Activated CD4-positive, alpha-beta T cell treated with anti-CD3 and anti-CD28 coated beads, Interleukin-2, amount 50 U/mL, for 48 hours (primary cell): ENCODE measurements at places on chromosomes 6 and 20.

GRCh38 chr6:79438030-79438429, 99.2 kb downstream of the LCA5 start:
- DNase-seq: no peak

- no peak for DNase-seq
These were observed 351.7 kb downstream of the CDC5L start for GRCh38 chr6:44739181-44739580.

GRCh38 chr6:34157851-34158250, 12.0 kb upstream of the GRM4 start:
- no peak for DNase-seq

- DNase-seq: no peak
These were observed 18.1 kb downstream of the PLEKHG1 start for GRCh38 chr6:150617496-150618460.

GRCh38 chr6:159633196-159633595, 59.8 kb downstream of the SOD2 start:
- no peak for DNase-seq

DNA sequence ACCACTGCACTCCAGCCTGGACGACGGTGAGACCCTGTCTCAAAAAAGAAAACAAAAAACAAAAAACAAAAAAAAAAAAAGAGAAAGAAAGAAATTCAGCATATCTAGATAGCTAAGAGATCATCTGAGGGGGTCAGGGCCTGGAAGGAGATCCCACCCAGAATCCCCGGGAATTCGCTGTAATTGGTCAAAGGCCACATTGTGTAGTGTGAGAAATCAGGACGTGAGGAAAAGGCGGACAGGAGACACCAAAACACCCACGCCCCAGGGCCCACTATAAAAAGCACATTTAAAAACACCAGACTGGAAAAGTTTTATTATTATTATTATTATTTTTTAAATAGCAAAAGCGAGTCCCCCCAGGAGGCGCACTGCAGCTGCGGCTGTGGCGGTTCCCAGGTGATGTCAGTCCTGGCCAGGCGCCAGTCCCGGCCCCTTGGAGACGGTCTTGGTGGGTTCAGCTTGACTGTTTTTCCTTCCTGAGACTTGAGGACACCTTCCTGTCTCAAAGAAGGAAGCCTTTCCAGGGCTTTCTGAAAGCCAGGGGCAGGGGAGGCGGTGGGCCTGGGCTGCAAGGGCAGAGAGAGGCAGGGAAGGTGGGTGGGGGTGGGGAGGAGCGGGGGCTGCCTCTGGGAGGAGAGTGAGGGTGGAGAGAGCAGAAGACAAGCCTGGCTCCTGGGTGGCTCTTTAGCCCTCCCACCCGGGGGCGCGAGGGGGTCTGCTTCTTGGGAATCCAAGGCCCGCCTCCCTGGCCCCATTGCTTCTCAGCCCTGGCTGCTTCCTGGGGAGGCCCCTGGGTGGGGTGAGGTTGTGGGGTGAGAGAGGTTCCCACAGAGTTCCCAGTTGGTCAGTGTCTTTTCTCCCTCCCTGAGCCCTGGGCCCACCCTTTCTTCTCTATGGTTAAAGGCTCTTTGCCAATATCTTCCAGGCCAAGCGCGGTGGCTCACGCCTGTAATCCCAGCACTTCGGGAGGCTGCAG, 14.5 kb downstream of the TCF15 start:
- DNase-seq: no peak

DNA sequence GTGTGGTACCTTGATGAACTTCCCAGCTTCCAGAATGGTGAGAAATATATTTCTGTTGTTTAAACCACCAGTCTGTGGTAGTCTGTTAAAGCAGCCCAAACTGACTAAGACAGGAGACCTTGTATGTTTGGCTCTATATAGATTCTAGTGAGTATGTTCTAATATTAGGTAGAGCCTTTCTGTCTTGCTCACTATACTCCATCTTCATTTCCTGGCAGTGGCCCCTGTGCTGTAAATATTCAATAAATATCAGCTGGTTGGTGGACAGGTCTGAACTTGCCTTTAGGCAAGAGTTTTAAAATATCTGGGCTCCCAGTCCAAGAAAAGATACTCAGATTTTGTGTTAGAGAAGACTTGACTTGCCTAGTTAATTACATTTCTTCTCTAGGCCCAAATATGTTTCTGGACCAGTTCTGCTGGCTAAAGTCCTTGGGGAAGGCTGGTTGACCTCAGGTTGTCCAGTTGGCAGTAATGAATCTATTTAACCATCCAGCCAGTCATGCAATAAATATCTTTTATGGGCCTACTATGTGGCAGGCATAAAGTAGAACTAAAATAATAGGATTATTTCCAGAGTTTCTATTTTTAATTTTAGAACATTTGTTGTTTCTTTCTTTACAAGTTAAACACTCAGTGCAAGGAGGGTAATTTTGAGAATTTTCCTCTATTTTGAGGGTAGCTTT, 22.3 kb downstream of the PPP1R14C start:
- no peak for DNase-seq
